Fibroblast of upper back skin (primary cell): ENCODE measurements at places on chromosomes 7 and 10.

DNA sequence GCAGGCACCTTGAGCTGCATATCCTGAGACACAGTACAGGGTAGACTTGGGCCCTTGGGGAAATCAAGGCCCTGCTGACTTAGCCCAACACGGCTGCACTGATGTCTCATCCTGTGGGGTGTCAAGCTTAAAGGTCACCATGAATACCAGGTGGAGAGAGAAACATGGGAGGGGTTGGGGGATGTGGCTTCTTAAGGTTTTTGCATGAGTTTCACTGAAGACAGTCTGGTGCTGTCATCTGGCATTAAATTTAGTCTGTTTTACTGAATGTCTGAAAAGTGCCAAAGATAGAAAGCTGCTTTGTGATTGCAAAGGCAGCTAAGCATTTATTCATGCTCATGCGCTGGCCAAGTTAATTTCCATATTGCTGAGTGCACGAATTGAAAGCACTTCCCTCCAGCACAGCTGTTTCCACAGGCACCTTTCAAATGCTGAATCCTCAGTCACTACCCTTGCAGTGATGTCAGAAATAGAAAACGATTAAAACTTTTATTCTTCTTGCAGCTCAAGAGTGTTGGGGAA is 102.1 kb downstream of the OSBPL3 start:
- no peak for DNase-seq

DNA sequence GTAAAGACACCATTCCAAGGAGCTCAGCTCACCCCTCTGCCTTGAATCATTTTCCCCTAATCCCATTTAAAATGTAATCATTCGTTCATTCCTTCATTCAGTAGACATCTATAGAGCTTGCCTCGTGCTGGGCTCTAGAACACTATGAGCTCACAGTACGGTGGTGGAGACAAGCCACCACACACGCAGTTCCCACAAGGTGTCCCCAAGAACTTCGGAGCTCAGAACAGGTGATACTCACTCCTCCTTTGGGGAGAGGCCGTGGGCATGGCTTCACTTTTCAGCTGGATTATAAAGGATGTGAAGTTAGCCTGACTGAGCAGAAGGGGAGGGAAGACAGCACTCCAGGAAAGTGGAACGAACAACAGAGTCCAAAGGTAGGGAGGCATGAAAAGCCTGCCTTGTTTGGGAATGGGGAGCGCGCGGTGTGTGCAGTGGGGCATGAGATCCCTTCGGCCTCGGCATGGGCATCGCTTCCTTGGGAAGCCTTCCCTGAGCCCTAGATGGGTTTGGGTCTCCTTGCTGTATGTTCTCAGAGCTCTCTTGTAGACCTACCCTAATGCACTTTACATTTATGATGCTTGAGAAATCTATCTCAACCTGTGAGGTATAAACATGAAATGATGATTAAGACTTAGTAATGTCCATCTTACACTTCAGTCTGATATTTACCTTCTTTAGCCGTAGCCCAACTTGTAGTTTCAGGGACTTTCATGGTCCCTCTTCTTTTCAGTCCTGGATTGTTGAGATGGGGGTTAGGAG is 809 bp upstream of the OGA start:
- DNase-seq, result no peak

DNA sequence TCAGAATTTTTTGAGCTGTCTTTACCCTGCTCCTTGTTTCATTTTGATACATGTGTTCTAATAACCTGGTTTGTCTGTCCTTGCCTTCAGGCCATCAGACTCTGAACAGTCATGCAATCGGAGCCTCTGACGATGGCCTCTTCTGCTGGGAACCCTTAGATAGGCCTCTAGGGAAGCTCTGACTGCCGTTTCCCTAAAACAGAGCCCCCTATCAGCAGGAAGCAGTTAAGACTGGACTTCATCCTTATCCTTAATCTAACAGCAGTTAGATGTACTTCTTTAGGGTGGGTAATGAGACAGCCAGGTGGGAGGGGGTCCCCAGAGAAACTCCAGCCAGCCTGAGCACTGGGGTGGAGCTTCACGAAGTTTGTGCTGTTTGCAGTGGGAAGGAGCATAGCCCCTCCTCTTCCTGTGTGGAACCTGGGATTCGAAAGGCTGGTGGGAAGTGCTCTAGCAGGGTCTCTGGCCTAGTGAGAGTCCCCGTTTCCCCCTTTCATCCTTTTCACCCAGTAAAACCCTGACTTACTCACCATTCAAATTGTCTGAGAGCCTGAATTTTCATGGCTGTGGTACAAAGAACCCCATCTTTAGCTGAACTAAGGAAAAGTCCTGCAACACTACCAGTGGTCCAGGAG is 28.4 kb upstream of the SORCS3 start:
- no peak for DNase-seq

DNA sequence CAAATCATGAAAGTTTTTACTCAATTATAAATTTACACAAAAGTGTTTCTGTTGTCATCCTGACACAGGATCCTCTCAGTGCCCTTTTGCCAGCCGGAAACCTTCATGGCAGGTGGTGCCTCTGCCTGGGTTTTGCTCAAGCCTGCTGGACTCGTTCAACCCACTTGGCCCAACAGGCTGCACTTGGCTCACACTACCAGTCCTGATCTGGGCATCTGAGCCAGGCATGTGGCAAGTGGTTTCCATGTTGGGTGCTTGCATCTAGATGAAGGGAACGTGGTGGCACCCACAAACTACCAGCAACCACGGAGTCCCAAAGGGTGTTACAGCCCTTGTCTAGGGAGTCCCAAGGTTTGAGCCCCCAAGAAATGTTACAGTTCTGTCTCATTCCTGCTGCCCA is 162.3 kb upstream of the CSTF2T start:
- no peak for DNase-seq

GRCh38 chr10:123582084-123582989 is 83.8 kb upstream of the GPR26 start:
- peak; percentile 60 for DNase-seq

DNA sequence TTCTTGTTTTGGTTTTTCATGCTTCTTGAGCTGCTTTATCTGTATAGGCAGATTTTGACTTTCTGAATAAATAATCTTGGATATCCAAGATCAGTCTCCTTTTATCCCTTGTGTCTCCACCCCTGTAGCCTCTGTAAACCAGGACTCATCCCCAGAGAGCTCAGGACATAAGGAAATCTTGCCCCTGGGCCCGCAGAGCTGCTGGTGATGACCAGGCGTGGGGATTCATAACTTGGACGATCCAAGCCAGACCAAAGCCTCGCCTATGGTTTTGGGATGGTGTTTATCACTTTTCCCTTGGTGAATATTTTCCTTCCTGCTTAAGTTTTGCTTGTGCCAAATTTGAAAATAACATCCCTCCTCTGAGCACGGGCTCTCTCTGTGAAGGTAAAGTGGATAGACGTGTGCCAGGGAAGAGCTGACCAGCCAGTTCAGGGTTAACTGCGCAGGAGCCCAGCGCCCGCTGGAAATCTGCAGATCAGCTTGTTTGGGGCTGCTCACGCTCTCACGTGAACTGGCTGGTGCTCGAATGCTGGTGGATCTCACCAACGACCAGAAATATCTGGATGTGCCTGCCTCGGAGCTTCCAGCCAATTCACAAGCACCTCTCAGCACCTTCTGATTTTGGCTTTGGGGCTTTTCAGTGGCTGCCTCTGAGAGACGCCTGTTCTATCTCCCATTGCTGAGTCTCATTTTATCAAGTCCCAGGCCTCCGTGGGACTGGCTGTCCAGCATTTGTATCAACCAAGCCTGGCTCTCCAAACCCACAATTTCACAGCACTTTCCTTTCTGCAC is 132.1 kb upstream of the BTBD16 start:
- no peak for DNase-seq

GRCh38 chr10:77267703-77268675 is 369.6 kb downstream of the KCNMA1 start:
- DNase-seq, result peak; percentile 64

GRCh38 chr10:78327778-78328591 is 294.3 kb downstream of the RPS24 start:
- no peak for DNase-seq

DNA sequence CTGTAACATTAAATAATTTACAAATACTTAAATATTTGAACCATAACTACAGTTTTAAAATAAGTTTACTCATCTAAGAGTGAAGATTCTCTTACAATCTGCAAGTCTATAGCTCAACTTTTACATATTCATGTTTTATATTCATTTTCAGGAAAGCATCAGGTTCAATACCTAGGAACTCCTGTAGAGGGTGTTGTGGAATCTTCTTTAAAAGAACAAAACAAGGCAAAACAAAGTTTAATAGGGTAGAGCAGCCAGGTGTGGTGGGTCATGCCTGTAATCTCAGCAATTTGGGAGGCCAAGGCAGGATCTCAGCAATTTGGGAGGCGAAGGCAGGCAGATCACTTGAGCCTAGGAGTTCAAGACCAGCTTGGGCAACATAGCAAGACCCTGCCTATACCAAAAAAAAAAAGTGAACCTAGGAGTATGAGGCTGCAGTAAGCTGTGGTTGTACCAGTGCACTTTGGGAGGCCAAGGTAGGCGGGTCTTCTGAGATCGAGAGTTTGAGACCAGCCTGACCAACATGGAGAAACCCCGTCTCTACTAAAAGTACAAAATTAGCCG is 45.1 kb downstream of the ST8SIA6 start:
- peak; percentile 14 for DNase-seq

- no peak for DNase-seq
Observed at GRCh38 chr10:114057855-114058254, 14.2 kb downstream of the ADRB1 start.

GRCh38 chr10:31320550-31321211 is 1.7 kb downstream of the ZEB1 start:
- peak; percentile 57 for DNase-seq

DNA sequence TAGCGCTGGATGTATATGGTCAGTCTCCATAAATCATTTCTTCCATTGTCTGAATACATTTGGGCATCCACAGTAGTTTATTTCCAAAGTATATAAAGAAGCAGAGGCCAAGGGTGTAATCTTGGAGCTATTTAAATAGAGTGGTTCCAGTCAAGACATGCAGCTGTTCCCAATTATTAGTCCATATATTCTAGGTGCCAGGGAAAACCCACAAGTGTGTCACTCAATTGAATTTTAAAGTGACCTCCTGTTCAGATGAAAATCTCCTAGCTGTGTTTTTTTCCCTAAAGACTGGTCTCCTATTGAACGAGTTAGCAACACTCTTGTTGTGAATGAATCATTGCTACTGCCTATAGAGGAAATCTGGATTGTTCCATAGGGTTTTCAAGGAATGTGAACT is 260.2 kb upstream of the BMPER start:
- DNase-seq, result peak; percentile 82

GRCh38 chr7:143085109-143085508 is 33.0 kb downstream of the OR6V1 start:
- no peak for DNase-seq
